Osteoblast (primary cell): ENCODE measurements at places on chromosomes 1 and 21. TPM values are rescaled to one million over a fixed set of nuclear protein-coding genes. Genes with fewer than 3 reads are reported as not detected.

The A3GALT2 gene
- total RNA-seq = under 0.01 TPM in 1 of 2 replicates, not detected in the other

The ORC1 gene
- 0.72 and 1.2 TPM in 2 replicates for total RNA-seq

The RGSL1 gene
- total RNA-seq = not detected in 2 replicates

The LEFTY2 gene
- not detected in 2 replicates for total RNA-seq

The SCNM1 gene
- total RNA-seq = 25.3 and 26.8 TPM in 2 replicates

The CHAF1B gene
- 1.8 and 2.4 TPM in 2 replicates for total RNA-seq

The C1orf94 gene
- total RNA-seq = not detected in 2 replicates

The CHTOP gene
- total RNA-seq = 38.9 and 40.9 TPM in 2 replicates

The TSPEAR gene
- not detected in 2 replicates for total RNA-seq

The CLCA4 gene
- not detected in 2 replicates for total RNA-seq

The HPDL gene
- total RNA-seq = 0.36 and 0.59 TPM in 2 replicates

The ERICH3 gene
- not detected in 2 replicates for total RNA-seq

The CD52 gene
- total RNA-seq = not detected in 2 replicates

The SMIM1 gene
- total RNA-seq = not detected in 2 replicates

The PRDM16 gene
- total RNA-seq = 6.5 and 8.3 TPM in 2 replicates

The OR2T35 gene
- total RNA-seq = not detected in 2 replicates

The MEX3A gene
- total RNA-seq = 0.88 and 1.1 TPM in 2 replicates

The GLUL gene
- 219 and 259 TPM in 2 replicates for total RNA-seq

The G0S2 gene
- 10.5 and 11.2 TPM in 2 replicates for total RNA-seq

The NCSTN gene
- 147 and 165 TPM in 2 replicates for total RNA-seq

The HPCAL4 gene
- total RNA-seq = not detected in 2 replicates

The LCA5L gene
- 2.2 and 2.9 TPM in 2 replicates for total RNA-seq

The LSM10 gene
- total RNA-seq = 4.4 and 6.2 TPM in 2 replicates
